ENCODE measurements at places on chromosomes 11 and 22.

DNA sequence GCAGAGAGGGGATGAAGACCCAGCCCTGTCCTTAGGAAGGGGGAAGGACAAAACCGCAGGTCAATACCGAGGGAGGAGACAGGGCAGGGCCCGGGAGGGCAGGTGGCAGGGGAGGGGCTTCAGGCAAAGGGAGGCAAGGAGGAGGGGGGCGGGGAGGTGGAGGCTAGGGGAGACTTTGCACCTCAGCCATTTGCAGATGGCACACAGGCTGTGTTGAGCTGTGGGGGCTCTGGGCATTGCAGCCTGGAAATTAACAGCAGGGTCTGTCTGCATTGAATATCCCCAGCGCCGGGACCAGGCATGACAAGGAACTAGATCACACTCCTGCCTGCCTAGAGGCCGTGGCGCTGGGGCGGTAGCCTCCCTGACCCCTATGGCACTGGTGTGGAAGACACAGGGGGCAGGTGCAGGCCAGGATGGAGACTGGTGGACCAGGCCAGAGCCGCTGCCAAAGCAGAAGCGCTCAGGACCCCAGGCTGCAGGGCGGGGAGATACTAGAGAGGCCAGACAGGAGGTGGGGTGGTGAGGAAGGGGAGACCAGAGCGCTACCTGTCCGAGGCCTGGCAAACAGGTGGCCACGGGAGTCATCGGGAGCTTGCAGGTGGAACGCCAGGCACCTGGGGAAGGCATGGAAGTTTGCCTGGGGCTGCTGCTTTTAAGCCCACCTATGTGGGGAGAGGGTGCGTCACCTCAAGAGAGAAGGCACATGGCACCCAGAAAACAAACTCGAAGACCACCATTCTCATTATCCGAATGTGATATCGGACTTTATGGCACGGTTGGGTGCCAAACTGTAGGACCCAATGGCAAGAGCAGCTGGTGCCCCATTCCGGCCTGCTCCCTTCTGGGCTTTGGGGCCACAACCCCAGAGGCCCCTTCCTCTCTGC, 11.5 kb downstream of the CBX6 start:
- no peak for DNase-seq

GRCh38 chr11:16807306-16807705, 68.9 kb downstream of the C11orf58 start:
- DNase-seq: no peak

DNA sequence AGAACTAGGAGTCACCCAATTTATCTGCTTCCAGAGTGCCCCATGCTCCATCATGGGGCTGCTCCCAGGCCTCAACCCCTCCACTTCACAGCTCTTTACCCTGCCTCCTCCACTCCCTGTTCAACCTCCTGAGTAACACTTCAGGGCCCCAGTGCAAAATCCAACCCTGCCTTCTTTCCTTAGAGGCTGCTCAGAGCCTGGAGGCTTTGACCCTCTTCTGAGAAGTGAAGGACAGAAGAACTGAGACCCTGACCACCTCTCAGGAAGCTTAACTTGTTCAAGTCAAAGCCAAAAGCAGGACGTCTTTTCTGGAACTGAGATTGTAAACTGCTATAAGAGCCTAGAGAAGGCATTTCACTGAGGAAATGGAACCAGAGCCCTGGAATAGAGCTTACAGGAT, 15.5 kb downstream of the EIF3F start:
- DNase-seq: no peak

GRCh38 chr11:45906965-45907611, at the start of gene FREY1:
FREY1 (minus strand) TSS chr11:45907271; CDS start chr11:45907245, 26 bp downstream.
- no peak for DNase-seq

- no peak for DNase-seq
Measured at GRCh38 chr11:128412847-128413791, 174.2 kb downstream of the ETS1 start.

GRCh38 chr11:72491001-72491400, 56.7 kb upstream of the CLPB start:
- DNase-seq: no peak

GRCh38 chr11:22521226-22521625, 104.4 kb downstream of the FANCF start:
- no peak for DNase-seq

DNA sequence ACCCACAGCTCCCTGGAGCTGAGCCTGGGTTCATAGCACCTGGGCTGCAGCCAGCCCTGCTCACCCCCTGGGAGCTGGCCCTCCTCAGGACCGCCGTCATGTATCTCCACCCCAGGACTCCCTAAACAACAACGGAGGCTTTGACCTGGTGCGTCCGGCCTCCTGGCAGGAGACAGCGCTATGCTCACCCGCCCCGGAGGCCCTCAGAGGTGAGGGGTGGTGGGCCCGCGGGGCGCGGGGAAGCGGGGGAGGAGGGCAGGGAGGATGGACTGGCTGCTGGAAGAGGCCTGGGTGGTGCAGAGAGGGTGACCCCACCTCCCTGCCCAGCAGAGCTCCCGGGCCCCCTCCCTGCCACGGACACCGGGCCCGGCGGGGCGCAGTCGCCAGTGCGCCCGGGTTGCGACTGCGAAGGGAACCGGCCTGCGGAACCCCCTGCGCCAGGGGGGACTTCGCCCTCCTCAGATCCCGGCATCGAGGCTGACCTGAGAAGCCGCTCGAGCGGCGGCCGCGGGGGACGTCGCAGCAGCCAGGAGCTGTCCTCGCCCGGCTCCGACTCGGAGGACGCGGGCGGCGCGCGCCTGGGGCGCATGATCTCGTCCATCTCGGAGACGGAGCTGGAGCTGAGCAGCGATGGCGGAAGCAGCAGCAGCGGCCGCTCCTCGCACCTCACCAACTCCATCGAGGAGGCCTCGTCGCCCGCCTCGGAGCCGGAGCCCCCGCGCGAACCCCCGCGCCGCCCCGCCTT, 3.1 kb downstream of the MAPK8IP2 start:
- no peak for DNase-seq

DNA sequence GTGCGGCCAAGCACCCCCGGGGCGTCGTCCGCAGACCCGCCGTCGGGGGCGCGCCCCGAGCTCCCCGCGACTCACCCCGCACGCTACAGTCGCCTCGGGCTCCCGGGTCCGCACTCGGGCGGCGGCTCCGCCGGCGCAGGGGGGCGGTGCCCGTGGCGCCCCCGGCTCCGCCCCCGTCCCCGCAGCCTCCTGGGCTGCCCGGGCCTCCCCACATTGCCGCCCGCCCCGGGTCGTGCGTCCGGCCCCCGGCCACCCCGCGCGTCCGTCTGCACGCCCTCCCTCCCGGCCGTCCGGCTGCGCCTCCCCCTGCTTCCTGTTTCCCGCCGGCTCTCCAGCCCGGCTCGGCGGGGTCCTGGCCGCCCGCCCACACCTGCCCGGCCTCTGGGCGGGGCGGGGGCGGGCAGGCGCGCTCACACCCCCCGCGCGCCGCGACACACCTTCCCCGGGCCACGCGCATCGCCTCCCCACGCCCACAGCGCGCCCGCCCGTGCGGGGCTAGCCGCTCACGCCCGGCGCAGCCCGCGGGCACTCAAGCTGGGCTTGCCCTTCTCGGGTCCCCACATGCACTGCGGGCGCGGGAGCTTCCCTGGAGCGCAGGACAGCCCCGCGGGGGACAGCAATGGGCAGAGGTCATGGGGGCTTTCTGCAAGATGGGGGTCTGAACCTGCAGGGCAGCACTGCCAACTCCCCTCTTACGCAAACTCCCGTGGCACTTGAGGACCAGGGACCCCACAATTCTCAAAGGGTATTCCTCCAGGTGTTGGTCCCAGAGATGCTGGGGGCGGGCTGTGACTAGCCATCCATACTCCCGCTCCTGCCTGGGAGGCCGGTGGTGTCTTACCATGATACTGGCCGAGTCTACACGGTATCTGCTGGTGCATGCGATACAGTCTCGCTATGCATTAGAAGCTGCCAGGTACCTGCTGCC, at the start of gene CARD10:
Gene CARD10, minus strand, starts transcription at position 148 of the 928 bp plus-strand sequence. CDS start 215 bp downstream, outside the sequence.
- no peak for DNase-seq

GRCh38 chr22:48208894-48209293, 1446.4 kb downstream of the TBC1D22A start:
- no peak for DNase-seq

DNA sequence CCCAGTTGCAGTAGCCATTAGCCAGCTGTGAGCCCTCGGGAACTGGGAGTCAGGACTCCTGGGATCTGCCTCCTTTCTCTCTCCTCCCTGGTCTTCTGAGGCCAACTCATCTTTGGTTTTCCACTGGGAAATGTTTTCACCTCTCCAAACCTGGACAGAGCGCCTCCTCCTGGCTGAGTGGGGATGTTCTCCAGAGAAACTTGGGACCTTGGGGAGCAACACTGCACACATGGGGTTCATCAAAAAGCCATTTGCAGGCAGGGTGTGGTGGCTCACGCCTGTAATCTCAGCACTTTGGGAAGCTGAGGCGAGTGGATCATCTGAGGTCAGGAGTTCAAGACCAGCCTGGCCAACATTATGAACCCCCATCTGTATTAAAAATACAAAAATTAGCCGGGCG, 145.4 kb downstream of the NECTIN1 start:
- DNase-seq: no peak

DNA sequence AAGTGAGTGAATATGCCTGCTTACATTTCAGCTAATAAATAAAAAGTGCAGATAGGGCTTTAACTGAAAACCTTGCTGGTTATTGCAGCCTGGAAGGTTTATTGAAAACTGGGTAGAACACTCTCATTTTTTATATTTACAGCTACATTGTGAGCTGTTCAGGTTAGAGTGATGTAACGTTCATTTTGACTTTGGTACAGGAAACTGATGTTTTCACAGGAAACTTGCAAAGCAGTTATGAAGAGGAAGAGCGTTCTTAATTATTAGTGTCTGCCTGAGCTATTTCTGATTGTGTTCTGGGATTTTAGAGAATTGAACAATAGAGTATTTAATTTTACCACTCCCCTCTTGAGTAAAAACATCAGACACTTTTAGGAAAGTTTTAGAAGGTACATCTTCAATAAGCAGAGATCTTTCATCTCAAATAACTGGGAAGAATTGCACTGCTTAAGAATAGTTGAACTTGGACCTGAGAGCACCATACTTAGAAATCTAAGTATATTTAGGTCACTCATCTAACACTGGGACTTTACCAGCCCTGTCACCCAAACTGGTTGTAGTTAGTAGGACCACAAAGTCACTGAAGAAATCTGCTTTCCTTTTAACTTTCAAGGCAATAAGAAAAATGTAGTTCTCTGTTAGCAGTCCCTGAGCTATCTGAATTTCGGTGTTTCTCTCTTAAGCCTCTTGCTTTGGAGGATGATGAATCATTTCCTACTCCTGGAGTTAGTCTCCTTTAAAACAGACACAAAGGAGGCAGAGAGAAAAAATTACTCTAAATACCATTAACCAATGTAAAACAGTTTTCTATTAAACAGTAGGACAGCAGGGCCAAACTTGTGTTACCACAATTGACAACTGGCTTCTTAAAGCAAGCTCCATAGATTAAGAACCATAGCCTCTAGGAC, 128.6 kb upstream of the DDI1 start:
- DNase-seq: no peak

- no peak for DNase-seq
Measured at GRCh38 chr11:46557684-46558151, 36.1 kb downstream of the AMBRA1 start.

DNA sequence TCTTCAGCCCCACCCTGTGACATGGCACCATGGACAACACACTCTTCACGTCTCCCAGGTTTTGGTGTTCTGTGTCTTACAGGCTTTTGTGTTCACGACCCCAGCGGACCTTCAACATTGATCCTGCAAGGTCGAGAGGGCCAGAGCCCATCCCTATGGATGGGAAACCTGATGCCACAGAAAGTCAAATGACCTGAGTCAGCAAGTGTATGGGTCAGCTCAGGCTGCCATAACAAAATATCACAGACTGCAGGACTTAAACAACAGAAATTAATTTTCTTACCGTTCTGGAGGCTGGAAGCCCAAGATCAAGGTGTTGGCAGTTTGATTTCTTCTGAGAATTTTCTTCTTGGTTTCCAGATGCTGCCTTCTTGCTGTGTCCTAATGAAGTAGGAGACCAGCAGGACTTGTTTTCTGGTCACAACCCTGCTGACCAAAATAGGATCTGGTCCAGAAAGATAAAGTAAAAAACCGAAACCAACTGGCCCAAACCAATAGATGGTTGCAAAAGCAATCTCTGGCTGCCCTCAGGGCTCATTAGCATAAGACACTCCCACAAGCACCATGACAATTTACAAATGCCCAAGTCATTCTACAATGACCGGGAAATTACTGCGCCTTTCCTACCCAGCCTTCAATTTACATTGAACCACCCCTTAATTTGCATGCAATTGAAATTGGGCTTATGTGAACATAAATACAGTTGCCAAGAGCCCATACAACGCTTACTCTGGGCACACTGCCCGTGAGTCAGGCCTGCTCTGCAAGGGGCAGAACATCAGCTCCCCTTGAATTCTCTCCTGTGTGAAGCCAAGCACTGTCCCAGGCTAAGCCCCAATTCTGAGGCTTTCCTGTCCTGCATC, 113.9 kb downstream of the RPS6KA4 start:
- no peak for DNase-seq

- DNase-seq: no peak
Measured at GRCh38 chr11:64323373-64323772, 5.5 kb downstream of the PRDX5 start.

- no peak for DNase-seq
Measured at GRCh38 chr11:94858012-94858705, 90.0 kb downstream of the AMOTL1 start.

- DNase-seq: no peak
Measured at GRCh38 chr22:26812731-26813130, 155.3 kb downstream of the MIAT start.

GRCh38 chr11:102446606-102447005, 6.0 kb downstream of the TMEM123 start:
- no peak for DNase-seq

DNA sequence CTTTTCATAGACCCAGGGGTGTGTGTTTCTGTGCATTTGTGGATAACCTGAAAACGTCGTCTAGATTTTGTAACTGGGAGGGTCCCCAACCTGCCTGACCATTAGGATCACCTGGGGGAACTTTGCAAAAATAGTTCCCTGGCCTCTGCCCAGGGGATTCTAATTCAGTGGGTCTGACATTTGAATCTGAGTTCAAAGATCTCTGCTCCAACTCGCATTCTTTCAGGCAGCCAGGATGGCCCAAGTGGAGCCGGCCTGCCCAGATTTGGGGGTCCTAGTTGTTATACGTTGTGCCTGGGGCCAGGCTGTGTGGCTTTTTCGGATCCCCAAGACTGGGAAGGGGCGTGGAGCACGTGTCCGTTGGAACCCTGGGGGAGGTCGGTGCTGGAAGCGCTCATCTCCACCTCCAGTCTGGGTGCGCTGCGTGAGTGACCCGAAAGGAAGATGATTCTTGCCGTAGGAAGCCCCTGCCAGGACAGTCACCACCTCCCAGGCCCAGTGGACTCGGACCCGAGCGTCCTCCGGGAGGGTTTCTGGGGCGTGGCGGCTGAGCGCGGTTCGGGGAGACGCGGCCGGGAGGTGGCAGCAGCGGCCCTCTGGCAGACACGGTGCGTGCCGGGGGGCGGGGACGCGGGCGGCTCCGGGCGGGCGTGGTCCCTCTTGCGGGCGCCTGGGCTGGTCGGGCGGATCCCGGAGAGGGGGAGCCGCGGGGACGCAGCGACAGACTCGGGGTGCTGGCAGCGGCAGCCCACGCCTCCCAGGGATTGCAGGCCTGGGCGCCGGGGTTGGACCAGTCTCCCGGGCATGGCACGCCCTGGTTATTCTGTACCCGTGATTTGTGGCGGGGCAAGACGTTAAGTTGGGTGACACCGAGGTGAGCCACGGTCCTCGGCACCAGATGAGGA, 29.2 kb upstream of the PLET1 start:
- DNase-seq: peak; percentile 78

- DNase-seq: no peak
Measured at GRCh38 chr11:74672332-74672955, 58.8 kb downstream of the CHRDL2 start.
